Amygdala (tissue), 56 donors: ENCODE measurements at places on chromosomes 7 and 10.

- DNase-seq: no peak
Observed at GRCh38 chr10:34280599-34281374, 534.3 kb downstream of the PARD3 start.

DNA sequence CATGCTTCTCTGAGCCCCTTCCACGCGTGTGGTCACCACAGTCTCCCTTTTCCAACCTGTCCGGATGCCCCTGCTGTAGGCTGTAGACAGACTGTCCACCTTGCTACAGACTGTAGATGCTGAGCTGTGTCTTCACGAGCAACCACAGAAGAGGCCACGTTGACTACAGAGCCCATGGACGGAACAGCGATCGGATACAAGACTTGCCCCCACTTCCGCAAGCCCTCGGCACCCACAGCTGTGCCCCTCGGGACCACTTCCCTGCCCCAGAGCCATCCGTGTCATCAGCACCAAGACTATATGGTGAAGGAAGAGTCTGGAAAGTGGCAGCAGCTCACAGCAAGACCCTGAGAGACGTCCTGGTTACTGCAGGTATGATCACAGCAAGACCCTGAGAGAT is 491.4 kb downstream of the DNAJB6 start:
- no peak for DNase-seq

GRCh38 chr10:451021-451471 is 238.4 kb downstream of the DIP2C start:
- DNase-seq: no peak

GRCh38 chr7:127667759-127668530 is 16.0 kb downstream of the SND1 start:
- no peak for DNase-seq

DNA sequence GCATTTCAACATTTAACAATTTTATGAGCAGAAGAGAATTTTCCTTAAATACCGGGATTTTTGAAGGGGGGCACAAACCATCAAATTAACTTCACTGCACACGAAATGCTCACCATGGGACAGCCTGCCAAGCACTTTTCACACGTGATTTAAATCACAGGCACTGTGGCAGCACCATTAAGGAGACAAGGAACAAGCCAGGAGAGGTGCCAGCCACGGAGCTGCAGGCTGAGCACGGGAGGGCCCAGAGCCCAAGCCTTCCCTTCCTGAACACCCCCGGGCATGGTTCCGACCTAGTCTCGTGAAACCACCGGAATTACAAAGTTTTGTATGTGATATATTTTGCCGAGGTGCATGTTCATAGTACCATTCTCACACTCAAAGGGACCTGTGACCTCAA is 13.4 kb downstream of the PITRM1 start:
- peak; percentile 40 for DNase-seq

DNA sequence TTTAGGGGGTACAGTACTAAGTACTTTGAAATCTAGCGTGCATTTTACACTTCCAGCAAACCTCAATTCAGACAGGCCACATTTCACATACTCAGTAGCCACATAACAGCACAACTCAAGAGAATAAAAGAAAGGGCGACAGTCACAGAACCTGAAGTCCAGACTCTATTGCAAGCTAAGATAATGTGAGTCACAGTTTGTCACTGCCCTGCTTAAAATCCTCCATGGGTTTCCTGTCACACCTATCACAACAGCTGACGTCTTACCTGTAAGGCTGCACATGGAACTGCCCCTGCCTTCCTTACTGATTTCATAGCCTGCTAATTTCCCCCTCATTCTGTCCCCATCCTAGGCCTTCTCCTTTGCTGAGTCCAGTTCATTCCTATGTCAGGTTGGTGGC is 16.1 kb upstream of the CDK14 start:
- no peak for DNase-seq

DNA sequence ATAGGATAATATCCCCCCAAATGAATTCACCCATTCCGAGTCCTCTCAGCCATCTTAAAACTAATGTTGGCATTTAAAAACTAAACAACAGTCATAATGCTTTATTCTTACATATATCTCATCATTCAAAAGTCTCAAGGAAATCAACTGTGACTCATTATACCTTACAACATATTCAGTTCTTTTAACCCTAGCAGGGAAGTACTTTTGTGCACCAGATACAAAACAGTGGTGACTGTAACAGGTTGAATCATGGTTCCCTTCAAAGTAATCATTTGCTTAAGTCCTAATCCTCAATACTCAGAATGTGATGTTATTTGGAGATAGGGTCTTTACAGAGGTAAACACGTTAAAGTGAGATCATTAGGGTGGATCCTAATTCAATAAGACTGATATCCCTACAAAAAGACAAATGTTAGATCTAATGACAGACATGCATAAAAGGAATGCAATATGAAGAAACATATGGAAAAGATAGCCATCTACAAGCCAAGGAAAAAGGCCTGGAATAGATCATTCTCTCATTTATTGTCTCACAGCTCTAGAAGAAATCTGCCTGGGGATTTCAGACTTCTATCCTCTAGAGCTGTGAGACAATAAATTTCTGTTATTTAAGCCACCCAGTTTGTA is 42.3 kb downstream of the RELN start:
- DNase-seq: no peak

DNA sequence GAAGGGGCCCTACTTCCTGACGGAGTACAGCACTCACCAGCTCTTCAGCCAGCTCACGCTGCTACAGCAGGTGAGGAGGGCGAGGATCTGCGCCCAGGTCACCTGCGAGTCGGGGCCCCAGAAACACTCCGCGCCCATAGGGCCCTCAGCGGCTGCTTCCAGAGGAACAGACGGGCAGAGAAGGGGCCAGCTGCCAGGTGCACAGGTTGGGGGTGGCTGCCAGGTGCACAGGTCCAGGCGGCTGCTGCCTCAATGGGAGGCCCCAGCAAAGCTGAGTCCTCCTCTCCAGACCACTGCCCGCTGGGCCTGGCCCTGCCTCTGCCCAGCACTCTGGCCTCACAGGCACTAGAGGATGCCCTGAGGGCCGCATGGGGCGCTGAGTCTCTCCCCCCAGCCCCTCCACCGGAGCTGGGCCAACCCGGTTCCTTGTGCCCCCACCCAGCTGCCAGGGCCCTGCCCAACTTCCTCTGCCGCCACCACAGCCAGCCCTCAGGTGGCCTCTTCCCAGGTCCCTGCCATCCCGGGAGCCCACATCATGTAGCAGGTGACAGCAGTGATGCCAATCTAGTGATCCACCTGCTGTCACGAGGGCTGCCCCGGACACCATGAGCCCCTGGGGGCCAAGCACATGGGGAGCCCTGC is 17.0 kb upstream of the UTF1 start:
- no peak for DNase-seq

GRCh38 chr7:99390941-99391602 is 16.5 kb downstream of the ARPC1B start:
- DNase-seq: no peak

DNA sequence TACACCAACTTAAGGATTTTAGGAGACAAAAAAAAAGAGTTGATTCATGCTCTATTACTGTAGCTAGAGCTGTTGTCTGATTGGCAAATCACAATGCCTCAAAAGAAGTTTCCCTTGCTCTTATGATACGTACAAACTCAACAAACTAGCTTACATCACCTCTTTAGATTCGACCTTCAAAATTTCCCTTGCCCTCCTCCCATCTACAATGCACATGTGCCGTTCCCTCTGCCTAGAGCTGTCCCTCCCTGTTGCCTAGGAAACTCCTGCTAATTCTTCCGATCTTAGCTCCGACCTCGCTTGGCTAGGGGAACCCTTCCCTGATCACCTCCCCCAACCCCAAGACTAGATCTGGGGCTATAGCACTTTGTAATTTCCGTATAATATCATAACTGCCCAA is 55.4 kb downstream of the MAP3K8 start:
- DNase-seq: no peak

DNA sequence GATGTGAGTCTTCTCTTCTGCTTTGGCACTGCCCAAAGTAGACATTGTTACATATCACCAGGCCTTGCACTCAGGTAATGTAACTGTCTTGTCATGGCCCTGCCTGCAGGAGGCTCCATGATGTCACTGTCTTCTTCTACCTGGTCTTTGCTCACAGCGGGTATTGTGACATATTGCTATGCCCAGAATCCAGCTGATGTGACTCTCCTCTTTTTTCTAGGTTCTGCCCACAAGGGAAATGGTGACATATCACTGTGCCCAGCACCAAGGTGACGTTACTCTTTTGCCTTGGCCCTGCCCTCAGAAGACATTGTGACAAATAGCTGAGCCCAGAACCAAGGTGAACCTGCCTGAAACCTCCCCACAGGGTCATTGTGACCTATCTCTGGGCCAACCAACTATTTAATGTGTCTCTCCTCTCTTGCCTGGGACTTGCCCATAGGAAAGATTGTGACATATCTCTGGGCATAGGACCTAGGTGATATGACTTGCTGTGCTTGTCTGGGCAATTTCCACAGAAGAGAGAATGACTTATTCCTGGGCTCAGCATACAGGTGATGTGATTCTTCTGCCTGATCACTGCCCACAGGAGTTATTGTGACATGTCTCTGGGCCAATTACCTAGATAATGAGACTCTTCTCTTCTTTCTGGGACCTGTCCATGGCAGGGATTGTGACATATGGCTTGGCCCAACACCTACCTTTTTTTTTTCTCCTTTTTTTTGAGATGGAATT is 26.5 kb upstream of the ZNF107 start:
- no peak for DNase-seq

GRCh38 chr7:114765331-114766040 is 156.4 kb upstream of the MDFIC start:
- DNase-seq: no peak

GRCh38 chr10:59793919-59794318 is 40.7 kb upstream of the MRLN start:
- DNase-seq: no peak

DNA sequence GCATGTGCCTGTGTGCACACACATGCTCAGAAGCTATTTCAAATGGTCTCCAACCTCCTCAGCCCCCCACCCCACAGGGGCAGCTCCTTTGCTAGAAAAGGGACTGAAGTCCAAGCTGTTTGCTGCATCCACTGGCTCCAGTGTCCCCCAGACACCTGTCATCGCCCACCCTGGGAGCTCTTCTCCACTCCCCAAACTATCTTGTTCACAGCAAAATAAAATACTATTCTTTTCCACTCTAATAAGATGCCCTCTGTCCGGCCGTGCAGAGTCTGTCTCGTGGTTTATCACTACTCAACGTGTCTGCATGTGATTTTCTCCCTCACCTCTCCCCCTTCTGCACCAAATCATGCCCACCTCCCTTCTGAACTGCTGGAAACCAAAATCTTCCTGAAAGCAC is 25.6 kb downstream of the HIPK2 start:
- no peak for DNase-seq
